ENCODE measurements at places on chromosomes 12 and 14.

- no peak for DNase-seq
Measured at GRCh38 chr12:90936230-90937005, 18.6 kb downstream of the CCER1 start.

DNA sequence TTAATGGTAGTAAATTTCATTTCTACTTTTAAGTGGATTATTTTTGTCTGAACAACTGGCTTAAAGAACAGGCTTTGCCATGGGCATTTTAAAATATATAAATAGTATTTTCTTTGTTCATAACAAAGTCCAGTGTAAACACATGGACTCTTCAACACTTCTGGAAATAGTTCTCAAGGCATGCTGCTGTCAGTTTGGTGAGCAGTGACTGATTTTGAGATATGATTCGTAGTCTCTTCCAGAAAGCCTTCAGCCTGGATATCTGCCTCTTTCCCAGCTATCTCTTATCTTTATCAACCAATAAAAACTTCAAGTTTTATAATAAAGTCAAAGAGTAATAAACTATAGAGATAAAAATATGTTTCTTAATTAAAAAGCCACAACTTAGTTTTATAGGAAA is 110.7 kb downstream of the NAV3 start:
- no peak for DNase-seq

GRCh38 chr12:109085590-109085989 is 7.7 kb downstream of the ALKBH2 start:
- DNase-seq = no peak

- DNase-seq = no peak
Measured at GRCh38 chr12:11895421-11896078, 175.2 kb upstream of the BCL2L14 start.

DNA sequence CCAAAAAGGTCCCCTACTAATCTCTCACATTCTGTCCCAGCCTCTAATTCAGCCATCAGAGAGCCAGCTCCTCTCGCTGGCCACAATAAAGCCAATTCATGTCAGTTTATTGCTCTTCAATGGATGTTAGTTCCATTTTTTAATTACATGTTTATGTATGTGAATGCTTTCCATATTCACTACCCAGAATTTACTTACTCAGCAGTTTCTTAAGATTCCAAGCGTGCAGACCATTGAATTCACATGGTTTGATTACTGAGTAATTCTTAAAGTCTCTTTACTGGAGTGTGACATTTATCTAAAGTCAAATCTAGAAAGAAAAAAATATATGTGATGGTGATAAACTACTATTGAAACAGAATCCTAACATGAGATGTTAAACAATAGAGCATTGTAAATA is 102.2 kb downstream of the LLPH start:
- no peak for DNase-seq

DNA sequence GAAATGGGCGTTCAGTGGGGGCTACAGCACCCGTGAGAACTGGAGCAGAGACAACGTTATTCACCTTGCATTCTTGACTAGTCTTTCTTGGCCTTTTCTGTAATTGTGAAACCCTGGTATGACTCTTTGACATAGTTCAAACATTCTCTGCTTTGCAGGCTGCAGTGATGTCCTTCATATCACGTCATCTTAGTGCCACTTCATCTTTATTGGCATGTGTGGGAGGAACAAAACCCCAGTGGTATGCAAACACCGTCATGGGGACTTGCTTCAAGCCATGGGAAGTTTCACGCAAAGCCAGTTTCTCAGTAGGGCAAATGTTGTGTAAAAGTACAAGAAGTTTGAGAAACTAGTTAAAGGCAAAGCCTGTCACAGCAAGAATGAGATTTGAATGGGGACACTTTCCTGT is 20.2 kb upstream of the DUSP16 start:
- no peak for DNase-seq

GRCh38 chr12:30757316-30757715 is 2.6 kb upstream of the CAPRIN2 start:
- DNase-seq = no peak

DNA sequence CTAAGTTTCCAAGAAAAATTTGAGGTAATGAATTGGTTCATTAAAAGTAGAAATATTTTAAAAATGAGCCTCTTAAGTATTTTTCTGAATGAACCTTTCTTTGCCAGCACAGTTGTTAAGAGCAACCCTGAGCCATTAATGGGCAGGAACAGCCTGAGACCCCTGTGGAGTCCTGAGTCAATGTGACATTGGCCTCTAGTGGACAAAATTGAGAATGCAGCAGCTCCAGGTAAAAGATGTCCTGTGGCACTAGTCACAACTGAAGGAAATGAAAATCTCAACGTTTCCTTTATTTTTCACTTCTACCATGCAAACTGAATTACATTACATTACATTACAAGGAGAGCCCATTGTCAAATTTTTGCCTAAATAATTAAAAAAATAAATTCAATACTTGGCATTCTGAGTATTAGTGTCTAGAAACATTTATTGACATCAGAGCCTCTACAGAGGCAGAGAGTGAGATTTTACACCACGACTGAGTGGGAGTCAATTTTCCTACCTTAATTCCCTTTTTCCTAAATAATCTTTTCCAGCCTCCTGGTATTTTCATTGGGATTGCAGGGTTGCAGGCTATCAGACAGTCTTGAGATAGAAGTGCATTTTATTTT is 135.7 kb downstream of the PPM1H start:
- peak; percentile 77 for DNase-seq

DNA sequence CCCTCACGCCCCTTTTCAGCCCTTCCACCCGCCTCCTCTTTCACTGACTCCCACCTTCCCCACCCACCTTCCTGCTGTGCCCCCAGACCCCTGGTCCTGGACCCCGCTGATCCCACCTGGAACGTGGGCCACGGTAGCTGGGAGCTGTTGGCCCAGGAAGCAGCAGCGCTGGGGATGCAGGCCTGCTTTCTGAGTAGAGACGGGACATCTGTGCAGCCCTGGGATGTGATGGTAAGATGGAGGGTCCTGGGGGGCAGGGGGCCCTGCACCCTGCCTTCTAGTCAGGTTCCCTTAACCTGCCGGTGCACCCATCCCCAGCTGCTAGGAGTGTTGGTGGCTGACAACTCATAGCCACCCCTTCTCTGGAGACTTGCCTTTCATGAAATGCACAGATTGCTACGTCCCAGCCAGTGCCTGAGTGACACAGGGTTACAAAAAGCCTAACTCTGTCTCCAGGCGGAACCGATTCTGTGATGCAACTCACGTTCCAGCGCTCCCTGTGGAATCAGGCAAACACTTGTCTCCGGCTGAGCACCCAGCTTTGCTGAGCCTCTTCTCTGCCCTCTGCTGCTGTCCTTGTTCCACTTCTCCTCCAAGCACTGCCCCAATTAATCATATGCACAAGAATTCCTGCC is 15.0 kb upstream of the OAS2 start:
- DNase-seq = no peak

DNA sequence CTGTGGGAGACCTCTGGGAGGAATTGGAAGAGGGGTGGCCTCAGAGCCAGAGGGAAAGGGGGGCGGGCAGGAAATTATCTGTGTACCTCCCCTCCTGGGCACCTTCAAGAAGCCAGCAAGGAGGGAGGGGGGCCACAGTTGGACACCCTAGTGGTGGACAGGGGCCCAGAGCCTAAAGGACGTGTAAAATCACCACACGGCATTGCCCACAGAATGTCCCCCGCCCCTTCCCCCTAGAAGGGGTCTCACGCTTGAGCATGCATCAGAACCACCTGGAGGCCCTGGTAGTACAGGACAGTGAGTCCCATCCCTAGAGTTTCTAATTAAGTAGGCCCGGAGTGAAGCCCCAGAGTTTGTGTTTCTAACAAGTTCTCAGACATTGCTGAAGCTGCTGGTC is 8.2 kb downstream of the ENDOU start:
- no peak for DNase-seq

DNA sequence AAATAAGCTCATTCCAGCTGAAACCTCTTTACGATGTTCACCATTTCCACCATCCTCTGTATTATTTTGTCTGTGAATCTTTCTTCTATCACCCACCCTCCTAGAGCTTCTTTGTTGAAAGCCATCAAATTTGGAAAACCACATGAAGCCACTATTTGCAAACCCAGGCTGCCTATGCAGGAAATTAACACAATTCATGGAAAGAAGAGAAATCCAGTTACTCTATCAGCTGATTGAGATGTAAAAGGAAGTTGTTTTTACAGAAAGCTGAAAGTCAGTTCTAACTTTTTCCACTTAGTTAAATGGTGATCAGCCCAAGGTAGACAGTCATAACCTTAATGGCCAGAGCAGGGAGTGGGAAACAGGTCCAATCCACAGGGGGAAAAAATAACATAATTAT is 6.6 kb downstream of the RHOJ start:
- DNase-seq = no peak

DNA sequence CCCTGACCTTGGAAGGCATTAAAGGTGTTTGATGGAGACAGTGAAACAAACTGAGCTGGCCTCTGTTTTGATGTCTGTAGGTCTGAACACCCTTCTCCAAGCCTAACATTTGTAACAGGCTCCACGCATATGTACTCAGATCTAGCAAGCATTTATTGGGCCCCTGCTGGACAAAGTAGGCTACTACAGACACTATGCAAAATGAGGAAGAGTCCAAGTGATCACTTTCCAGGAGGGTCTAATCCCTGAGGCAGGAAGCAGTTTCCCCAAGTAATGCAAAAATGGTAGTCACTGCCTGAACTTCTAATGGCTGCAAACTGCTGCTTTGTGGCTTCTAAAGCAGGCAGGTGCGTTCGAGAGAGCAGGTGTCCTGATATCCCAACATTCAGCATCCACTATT is 405.8 kb downstream of the MED13L start:
- DNase-seq = peak; percentile 31

- no peak for DNase-seq
Measured at GRCh38 chr12:45184147-45184963, 31.5 kb upstream of the ANO6 start.

GRCh38 chr12:106137530-106138356 is 1.0 kb downstream of the NUAK1 start:
- peak; percentile 30 for DNase-seq

DNA sequence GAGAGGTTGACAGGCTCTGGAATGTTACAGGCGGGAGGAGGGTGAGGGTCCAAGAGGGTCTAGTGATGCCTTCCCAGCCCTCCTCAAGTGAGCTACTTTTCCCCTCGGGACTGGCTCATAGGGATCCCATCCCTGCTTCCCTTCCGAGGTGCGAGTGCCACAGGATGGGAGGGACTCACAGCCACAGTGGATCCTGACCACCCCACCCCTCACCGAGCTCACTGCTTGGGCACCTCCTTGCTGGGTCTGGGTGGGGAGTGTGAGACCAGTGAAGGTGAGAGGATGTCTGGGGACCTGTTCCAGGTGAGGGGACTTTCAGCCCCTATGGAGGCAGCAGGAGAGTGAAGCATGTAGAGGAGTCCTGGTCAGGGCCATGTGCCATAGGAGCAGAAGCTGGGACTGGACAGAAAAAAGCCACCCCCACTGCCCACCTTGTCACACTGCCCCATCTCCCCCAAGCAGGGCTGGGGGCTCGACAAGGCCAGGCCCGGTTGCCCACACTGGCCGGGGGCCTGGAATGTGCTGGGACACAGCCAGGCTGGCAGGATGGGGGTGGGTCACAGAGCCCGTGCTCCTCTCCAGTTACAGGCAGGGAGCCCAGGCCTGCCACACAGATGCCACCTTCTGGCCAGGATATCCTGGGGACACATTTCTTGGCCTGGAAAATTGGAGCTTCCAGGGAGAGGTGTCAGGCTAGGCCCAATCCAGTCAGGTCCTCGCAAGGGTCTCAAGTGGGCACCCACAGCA is 1.7 kb upstream of the TNS2 start:
- DNase-seq = peak; percentile 67

GRCh38 chr14:39784461-39784860 is 352.2 kb upstream of the FBXO33 start:
- no peak for DNase-seq

DNA sequence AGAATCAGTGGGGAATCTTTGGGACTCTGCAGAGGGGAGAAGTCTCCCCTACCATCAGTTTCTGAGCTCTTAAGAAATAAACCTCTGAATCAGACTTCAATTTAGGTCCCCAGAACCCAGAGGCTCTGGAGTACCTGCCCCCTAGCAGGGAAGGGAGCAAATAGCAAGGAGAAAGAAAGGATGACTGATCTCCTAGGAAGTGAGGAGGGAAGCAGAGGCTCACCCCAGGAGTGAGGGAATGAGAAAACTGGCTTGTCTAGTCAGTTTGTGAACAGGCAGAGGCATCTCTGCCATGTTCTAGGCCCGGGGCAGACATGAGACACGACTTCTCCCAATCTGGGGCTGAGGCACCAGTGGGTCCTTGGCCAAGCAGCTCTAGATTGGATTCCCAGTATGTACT is 24.3 kb upstream of the SMUG1 start:
- DNase-seq = no peak

- no peak for DNase-seq
Measured at GRCh38 chr12:64332296-64332695, 58.3 kb downstream of the C12orf56 start.

DNA sequence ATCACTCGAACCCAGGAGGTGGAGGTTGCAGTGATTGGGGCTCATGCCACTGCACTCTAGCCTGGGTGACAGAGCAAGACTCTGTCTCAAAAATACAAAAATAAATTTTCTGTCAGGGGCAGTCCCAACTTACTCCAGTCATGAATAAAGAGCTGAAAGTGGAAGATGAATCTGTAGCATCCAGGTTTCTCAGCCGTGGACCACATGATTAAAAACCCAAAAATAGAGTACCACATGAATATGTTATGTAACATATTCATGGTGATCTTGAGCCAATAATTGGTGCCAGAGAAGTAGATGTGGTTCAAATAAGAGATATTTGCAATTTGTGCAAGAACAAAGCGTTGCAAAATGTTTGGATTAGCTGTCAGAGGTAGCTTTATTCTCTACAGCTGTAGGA is 23.1 kb downstream of the SPIC start:
- no peak for DNase-seq

DNA sequence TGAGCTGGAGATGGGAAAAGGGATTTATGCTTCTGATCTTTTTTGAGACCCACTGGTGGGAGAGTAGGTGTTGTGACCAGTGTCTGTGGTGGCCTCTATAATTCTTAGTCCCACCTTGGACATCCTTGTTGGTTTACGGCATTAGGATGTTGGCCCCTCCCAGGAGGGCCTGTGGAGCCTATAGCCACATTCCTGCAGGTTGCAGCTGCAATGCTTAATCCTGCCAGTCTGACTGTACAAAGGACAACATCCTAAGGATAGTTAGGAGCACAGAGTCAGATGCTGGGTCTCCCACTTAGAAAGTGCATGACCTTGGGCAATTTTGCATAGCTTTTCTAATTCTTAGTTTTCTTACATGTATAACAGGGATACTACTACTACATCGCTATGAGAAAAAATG is 150.9 kb upstream of the SLC38A2 start:
- no peak for DNase-seq

GRCh38 chr12:67449591-67450052 is 180.5 kb downstream of the CAND1 start:
- DNase-seq = no peak

DNA sequence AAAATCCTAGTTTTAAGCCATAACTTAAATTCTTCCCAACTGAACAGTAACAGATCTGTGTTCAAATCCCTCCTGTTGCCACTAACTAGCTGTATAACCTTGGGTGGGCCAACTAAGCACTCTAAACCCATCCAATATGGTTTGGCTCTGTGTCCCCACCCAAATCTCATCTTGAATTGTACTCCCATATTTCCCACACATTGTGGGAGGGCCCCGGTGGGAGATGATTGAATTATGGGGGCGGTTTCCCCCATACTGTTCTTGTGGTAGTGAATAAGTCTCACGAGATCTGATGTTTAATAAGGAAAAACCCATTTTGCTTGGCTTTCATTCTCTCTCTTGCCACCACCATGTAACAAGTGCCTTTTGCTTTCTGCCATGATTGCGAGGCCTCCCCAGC is 1.2 kb upstream of the KRT4 start:
- no peak for DNase-seq
